ENCODE measurements at places on chromosomes 16 and 17. TPM values are rescaled to one million over a fixed set of nuclear protein-coding genes. Genes with fewer than 3 reads are reported as not detected.

DNA sequence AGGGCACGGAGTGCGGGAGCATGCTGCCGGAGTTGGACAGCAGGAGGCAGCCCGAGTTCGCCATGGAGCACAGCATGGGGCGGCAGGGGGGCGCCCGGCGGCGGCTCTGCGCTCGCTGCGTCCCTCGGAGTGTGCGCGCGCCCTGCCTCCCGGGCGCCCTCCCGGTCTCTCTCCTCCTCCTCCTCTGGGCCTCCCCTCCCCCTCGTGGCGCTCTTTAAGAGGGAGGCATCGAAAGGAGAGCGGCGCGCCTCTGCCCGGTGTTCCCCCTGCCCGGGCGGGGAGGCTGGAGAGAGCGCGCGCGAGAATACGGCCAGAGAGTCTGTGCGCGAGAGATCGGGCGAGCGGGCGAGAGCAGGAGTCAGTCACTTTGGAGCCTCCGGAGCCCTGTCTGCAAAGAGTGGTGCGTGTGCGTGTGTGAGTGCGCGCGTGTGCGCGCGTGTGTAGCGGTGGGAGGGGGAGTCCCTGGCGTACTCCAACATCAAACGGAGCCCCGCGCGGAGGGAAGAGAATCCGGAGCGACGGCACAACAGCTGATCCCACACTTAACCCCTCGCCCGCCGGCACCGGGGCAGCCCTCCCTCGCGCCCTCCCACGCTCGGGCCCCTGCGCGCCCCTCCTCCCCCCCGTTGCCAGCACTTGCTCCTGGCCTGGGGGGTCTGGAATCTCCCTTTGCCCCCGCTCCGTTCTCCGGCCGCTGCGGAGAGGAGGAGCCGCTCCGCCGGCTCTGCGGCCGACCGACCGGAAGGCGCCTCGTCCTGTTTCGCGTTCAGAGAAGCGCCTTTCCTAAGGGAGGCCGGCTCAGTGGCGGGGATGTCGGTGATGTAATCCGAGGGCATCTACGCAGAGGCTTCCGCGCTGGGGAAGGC is 108.9 kb downstream of the ENGASE start:
- DNase-seq = peak; percentile 48

GRCh38 chr16:73480381-73480780 is 432.5 kb upstream of the ZFHX3 start:
- no peak for DNase-seq

DNA sequence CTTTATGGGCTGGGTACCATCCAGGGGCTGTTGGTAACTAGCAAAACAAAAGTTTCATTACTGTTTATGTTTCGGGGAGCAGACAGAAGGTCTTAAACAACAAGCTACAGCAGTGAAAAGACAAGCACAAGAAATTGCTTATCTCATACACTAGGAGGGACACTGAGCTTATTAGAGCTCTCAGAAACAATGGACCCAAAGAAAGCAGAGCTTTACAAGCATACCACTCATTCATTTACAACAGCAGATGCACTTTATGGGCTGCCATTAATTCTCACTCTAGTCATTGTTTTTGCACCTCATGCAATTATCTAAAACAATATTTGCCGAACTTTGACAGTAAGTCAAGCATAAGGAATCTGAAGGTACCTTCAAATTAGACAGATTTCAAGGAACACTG is 10.0 kb downstream of the KRT16 start:
- no peak for DNase-seq

CTRL gene
- 1.9 TPM for total RNA-seq
